ENCODE measurements at places on chromosomes 4 and X.

DNA sequence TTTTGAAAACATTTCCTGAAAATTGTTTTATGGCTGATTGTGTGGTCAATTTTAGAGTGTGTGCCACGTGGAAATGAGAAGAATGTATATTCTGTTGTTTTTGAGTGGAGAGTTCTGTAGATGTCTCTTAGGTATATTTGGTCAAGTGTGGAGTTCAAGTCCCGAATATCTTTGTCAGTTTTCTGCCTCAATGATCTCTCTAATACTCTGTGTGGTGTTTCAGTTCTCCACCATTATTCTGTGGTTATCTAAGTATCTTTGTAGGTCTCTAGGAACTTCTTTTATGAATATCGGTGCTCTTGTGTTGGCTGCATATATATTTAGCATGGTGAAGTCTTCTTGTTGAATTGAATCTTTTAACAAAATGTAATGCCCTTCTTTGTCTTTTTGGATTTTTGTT lies 113.3 kb downstream of the LINC00632 start:
- no peak for DNase-seq

GRCh38 chr4:153497091-153497531 lies 31.0 kb downstream of the TMEM131L start:
- DNase-seq = peak; percentile 74

DNA sequence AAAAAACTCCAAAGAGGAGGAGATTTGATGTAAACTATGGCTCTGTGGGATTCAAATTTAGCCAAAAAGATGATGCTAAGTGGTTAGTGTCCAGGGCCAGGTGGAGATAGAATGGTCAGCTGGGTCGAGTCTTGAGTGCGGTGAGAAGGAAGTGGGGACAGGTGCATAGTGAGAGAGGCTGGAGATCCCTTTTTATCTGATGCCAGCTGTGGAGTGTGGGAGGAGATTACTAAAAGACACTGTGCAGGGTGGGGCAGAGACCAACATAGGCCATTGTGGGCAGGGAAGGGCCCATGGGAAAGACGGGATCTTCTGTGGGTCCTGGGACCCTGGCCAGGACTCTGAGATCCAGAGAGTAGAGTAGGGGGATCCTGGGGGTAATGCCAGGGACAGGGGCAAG lies 34.6 kb upstream of the LEF1 start:
- DNase-seq = no peak

DNA sequence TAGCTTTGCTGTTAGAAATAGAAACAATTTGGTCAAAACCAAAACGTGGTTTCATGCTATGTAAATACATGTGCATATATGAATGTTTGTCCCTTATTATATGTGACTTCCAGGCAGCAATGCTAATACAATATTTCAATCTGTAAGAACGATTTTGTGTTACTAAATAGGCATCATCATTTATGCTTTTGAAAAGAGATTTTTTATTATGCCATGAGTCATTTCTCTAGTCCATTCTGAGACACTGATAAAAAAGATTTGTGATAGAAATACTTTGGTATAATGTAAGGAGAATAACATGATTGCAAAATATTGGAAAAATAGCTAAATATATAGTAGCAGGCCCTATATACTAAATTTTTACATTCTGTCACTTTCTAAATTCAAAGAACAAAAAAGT lies 28.9 kb downstream of the SYNPO2 start:
- peak; percentile 44 for DNase-seq

DNA sequence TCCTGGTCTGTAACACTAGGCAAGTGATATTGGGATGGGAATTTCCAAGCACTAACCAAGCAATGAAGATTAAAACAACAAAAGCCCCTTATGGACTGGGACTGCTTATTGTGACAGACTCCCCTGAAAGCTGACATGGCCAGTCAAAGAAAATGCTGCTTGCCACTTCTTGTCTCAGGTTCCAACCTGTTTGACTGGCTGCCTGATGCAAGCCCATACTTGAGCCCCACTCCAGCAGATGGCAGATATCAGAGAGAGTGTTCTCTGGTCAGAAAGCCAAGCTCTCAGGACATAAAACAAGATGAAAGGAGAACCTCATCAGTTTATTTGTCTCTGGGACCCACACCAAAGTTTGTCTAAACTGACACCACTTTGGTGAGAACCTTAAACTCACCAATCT lies 15.5 kb upstream of the IGBP1 start:
- no peak for DNase-seq

DNA sequence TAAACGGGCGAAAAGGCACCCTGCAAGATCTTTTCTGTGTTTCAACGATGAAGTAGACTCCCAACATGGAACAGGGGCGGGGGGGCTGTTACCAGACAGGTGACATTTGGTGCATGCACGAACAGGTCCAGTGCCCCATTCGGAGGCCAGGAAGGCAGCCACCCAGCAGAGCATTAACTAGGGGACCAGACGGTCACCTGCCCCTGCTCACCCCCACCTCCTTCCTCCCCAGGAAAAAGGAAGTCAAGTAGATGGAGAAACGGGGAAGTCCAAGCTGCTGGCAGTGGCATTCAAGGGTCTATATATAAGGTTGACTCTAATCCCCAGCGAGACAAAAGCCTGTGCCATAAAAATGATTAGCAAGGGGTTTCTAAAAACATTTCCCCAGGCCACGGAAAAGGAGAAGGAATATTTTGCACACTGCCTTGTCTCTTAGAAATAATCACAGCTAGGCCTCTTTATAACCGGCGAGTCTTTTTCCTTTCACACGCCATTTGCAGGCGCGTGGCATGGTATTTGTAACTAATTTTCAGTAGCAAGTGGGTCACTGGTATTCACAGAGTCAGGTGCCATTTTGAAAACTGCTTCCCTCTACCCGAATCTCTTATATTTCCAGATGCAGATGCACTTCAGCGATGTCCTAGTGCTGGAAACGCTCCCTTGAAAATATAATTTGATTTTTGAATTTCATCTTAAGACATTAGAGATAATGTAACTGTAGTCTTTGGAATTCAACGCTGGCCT lies 1.2 kb upstream of the TMSB4X start:
- no peak for DNase-seq

DNA sequence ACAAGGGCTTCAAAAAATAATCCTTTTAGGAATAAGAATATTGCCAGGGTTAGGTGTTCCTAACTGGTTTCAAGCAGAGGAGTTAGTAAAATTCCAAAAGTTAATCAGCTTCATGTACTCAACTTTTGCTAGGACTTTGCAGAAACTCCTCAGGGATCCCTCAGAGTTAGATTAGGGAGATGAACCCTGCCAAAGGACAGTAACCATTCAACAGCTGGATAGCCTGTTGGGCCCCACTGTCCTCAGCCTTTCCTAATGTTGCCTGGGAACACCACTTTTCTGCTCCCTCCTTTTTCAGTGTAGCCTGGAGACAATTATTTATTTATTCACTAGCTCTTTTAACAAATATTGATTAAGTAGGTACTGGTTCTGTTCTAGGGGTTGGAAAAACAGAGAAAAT lies 53.8 kb downstream of the NFKB1 start:
- DNase-seq = no peak

DNA sequence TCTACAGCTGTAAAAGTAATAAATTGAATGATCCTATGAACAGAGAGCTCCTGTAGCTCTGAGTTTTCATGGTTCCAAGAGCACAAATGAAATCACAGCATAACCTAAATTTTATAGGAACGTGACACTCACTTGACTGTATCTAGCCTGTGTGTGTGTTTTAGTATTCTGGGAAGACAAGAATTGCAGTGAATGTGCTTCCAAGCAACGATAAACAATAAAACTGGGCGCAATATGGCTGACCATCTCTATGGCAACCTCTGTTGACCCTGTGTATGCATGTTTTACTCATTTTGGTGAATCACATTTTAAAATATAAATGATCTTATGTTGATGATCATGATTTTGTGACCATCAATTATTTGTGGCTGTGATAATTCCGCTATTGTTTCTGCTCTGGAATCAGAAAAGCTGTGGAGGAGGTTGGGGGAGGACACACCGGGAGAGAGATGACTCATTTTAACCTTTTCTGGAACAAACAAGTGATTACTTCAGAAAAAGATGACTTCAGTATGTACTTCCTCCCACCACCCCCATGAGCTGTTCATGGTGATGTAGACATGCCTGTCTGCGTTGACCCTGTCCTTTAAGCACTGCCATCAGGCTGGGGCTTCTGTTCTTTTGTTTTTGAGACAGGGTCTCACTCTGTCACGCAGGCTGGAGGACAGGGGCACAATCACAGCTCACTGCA lies 31.8 kb downstream of the USP11 start:
- peak; percentile 82 for DNase-seq

DNA sequence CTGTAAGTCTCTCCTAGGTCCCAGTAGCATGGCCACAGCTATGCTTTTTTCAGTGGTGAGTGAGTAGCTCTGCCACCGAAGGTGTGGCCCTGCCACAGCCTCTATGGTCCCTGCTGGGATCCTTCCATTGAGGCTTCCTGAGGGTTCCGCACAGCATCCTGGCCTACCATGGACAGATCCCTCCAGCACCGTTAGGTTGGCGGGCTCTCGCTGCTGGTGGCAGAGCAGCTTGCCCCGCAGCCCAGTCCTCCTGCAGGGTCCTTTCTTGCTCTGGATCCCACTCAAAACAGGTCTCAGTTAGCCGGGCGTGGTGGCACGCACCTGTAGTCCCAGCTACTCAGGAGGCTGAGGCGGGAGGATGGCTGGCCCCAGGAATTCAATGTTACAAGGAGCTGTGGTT lies 2.4 kb upstream of the PDZD4 start:
- DNase-seq = no peak

- no peak for DNase-seq
Observed at GRCh38 chrX:53584891-53585290, 101.6 kb downstream of the HUWE1 start.

DNA sequence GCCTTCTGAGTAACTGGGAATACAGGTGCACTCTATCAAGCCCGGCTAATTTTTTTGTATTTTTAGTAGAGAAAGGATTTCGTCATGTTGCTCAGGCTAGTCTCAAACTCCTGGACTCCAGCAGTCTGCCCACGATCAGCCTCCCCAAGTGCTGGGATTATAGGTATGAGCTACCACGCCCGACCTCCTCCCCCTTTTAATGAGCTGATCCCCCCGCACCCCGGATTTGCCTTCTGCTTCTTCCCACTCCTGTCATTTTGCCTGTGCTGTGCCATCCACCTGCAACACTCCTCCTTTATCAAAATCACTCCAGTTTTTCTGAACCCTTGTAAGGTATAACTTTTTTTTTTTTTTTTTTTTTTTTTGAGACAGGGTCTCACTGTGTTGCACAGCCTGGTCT lies 33.4 kb downstream of the SPINK2 start:
- no peak for DNase-seq

DNA sequence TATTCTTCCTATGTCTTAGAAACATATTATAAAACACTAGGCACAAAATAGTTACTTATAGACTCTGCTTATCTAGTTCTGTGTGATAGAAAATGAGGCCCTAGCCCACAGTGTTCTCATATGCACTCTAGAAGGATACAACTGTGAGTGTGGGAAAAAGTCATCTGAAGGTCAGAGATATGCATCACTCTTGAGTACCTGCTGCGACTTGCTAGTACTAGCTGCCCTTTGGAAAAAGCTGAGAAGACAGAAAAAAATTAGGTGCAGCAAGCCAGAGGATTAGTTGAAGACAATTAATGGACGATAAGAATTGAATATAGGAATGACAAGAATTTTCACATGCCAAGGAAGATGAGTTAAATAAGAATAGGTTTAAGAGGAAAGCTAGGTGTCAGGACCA lies 61.3 kb downstream of the MTHFD2L start:
- DNase-seq = peak; percentile 21

DNA sequence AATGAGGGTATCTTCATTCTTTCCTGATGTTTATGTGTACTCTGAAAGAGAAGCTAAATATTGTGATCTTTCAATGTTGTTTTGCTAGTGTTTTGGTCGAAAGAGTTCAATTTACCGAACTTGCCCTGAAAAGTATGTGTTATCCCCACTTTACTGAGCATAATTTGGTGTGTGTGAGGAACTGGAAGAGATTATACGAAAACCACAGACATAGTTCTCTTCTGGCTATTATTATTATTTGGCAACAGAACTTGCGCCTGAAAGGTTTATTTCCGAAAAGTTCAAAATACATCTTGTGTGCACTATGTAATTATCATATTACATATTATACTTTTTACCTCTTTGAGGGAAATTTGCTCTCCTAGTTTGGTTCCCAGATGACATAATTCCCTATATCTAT lies 232.5 kb upstream of the INTU start:
- no peak for DNase-seq

DNA sequence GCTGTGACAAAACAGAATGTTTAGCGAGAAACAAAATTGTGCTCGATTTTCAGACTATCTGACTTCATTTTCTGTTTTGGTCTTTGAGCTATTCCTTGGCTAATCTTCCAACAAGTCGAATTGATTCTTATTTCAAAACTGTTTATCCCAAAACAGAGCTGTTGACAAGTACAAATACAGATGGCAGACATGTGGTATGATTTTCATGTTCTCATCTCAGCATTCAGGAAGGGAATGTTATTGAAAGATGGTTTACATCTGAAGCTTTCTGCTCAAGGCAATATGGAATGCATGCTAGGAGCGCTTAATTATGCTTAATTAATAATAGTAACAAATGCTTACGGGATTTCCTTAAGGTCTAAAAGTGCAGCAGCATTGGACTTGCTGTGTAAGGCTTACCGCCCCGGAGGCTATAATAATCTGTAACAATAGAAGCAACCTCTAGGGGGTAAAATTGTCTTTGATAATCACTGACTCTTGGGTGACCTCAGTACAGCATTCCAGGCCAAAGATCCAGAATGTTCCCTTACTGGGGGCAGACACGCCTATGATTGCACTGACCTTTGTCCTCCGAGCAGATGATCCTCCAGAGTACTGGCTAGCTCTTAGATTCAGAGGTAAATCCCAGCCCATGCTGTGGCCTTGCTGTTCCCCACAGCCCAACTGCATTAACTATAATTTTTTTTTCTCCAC lies 16.4 kb downstream of the LSM6 start:
- no peak for DNase-seq

- DNase-seq = peak; percentile 16
Observed at GRCh38 chrX:13689741-13690211, 848 bp downstream of the RAB9A start.

DNA sequence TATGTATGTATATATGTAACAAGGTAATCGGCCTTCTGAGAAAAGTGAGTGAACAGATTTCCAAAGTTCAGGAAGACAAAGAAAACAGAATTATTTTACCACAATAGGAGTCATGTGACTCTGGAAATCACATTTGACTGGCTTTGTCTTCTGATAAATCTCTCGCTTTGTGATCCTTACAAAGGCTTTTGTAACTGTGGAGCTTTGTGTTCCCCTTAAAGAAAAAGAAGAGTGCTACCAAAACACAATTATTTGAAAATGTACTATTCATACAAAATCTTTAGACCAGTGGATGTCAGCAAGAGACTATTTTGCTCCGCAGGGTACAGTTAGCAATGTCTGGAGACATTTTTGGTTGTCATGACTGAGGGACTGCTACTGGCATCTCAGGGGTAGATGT lies 238.8 kb downstream of the LDB2 start:
- no peak for DNase-seq

DNA sequence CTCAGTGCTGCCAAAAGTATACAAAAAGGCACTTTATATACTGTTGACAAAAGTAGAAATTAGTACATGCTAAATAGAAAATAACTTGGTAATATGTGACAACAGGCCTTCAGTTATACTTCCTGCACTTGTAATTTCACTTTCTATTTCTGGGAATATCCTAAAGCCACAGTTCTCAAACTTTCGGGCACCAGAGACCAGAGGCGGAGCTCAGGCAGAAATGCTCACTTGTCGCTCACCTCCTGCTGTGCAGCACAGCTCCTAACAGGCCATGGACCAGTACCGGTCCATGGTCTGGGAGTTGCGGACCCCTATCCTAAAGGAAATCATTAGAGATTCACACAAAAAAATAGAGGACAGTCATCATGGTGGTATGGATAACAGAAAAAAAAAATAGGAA lies 25.7 kb downstream of the ACSL4 start:
- DNase-seq = no peak
